ENCODE measurements at places on chromosomes 11 and 22. TPM values are rescaled to one million over a fixed set of nuclear protein-coding genes. Genes with fewer than 3 reads are reported as not detected.
A peak's percentile ranks its signal among the peaks of the same experiment; 100 is the strongest.

The UPB1 gene
- 0.89 TPM for polyA plus RNA-seq

The RFPL3 gene
- not detected for polyA plus RNA-seq

The LMNTD2 gene
- 0.73 TPM for polyA plus RNA-seq

The ANGPTL5 gene
- not detected for polyA plus RNA-seq

The SLC2A11 gene
- 4.6 TPM for polyA plus RNA-seq

The APOA4 gene
- polyA plus RNA-seq = not detected

GRCh38 chr11:119845756-119846155, 116.8 kb upstream of the NECTIN1 start:
- DNase-seq = no peak
- H3K27me3 ChIP-seq = no peaks in the 10 kb centered on the region
- no peak overlapping the region for H3K27ac ChIP-seq
- no peaks in the 10 kb centered on the region for H3K36me3 ChIP-seq
- no peaks in the 10 kb centered on the region for H3K4me1 ChIP-seq

DNA sequence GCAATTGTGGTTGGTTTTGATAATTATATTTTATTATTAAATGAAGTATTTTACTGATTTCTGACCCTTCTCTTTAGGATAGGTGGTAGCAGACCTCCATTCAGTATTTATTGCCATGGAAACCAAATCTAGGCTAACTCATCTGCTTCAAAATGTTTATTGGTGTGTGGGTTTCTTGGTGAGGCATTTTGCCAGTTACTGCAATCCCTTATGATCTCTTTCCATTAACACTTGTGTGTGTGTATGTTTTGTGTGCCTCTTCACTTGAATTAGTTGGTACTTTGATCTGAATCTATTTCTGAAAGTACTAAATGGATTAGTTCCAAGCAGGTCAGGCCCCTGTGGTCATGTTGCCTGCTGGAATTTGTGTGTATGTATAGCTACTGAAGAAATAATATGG, 184.4 kb upstream of the C11orf87 start:
- no peak overlapping the region for H3K4me3 ChIP-seq
- H3K4me1 ChIP-seq = no peaks in the 10 kb centered on the region
- H3K36me3 ChIP-seq = no peaks in the 10 kb centered on the region
- DNase-seq = no peak
- no peaks in the 10 kb centered on the region for H3K27me3 ChIP-seq

GRCh38 chr11:99419991-99420390, 399.2 kb downstream of the CNTN5 start:
- no peak for DNase-seq
- H3K27ac ChIP-seq = no peak overlapping the region
- H3K4me3 ChIP-seq = no peak overlapping the region
- no peaks in the 10 kb centered on the region for H3K27me3 ChIP-seq

DNA sequence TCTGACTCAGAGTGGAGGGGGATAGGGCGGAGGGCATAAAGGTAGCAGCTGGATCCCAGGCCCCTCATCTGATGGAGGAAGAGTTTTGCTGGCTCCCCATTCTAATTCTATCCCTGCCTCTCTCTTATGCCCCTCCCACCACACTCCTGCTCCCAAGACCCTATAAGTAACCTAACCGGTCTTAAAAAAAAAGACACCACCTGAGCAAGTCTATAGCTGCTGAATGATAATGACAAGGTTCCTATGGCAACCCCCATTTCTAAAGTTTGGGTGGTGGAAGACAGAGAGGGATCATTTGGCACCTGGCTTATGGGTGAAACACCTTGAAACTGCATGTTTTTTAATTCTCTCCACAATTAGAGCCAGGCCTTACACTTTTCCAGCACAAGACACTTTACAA, 69.6 kb downstream of the LARGE1 start:
- DNase-seq = no peak
- no peaks in the 10 kb centered on the region for H3K36me3 ChIP-seq
- peaks cover 20% of the 10 kb centered on the region for H3K4me1 ChIP-seq
- H3K4me3 ChIP-seq = no peak overlapping the region
- H3K27ac ChIP-seq = no peak overlapping the region

GRCh38 chr11:44029977-44030911, 17.5 kb upstream of the ACCSL start:
- no peak for DNase-seq
- peaks cover 3% of the 10 kb centered on the region for H3K27me3 ChIP-seq
- no peak overlapping the region for H3K4me3 ChIP-seq
- H3K4me1 ChIP-seq = no peaks in the 10 kb centered on the region

DNA sequence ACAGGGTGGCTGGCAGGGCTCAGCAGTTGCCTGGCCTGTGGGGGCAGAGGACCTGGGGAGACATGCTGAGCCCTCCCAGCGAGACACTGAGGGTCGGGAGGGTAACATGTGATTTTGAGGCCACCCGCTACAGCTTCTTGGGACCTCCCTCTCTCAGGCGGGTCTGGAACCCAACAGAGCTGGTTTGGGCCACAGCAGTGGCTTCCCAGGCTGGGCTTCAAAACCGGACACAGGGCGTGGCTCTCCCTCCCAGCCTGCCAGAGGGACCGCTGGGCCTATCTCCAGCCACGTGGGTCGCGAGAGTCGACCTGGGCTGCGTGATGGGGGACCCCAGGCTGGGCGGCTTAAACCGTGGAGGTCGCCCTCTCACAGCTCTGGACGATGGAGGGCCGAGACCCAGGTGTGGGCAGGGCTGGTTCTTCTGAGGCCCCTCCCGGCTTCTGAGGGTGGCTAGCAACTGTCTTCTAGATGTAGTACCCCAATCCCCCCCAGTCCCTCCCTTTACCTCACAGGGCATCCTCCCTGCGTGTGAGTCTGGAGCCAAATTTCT, 91.7 kb downstream of the KCNQ1 start:
- no peaks in the 10 kb centered on the region for H3K36me3 ChIP-seq
- peaks cover 1% of the 10 kb centered on the region for H3K27me3 ChIP-seq

DNA sequence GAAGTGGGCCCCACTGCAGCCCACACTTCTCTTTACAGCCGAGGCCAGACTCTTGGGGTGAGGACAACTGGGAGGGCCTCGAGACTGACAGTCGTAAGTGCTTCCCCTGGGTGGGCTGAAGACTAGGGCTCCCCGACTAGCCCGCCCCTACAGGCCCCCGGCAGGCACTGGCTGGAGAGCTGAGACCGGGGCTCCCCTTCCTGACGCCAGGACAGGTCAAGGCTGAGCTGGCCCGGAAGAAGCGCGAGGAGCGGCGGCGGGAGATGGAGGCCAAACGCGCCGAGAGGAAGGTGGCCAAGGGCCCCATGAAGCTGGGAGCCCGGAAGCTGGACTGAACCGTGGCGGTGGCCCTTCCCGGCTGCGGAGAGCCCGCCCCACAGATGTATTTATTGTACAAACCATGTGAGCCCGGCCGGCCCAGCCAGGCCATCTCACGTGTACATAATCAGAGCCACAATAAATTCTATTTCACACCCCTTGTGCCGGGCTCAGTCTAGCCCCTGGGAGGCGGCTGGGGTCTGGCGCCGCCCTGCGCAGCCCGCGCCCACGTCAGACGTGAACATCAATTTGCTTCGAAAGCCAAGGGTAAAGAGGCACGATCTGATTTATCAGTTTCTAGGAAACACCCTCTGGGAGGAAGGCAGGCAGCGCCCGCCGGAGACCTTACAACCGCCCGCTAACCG, 13.5 kb downstream of the SCYL1 start:
- no peak overlapping the region for H3K4me3 ChIP-seq
- H3K27ac ChIP-seq = no peak overlapping the region
- peaks cover 5% of the 10 kb centered on the region for H3K36me3 ChIP-seq
- H3K4me1 ChIP-seq = peaks cover 6% of the 10 kb centered on the region

DNA sequence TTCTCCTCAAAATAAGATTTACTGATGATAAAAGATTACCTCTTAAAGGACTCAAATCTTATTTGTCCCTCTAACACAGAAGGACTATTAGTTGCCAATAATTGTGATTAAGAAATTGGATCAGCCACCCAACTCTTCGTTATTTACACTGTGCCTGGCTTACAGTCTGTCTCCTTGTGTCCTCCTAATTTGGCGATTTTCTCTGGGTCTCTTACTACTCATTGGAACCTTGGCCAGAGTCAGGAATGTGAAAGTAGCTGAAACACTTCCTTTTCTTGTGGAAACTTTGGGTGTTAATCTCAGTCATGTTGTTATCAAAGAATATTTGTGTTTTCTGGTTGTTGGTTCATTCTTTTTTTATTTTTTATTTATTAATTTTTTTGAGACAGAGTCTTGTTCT, 83.2 kb downstream of the TEAD1 start:
- no peaks in the 10 kb centered on the region for H3K36me3 ChIP-seq
- H3K27me3 ChIP-seq = no peaks in the 10 kb centered on the region
- no peak overlapping the region for H3K4me3 ChIP-seq
- DNase-seq = no peak

GRCh38 chr22:27252282-27253049, 549.1 kb downstream of the MN1 start:
- H3K27ac ChIP-seq = no peak overlapping the region
- no peak overlapping the region for H3K4me3 ChIP-seq
- H3K27me3 ChIP-seq = no peaks in the 10 kb centered on the region
- no peaks in the 10 kb centered on the region for H3K36me3 ChIP-seq
- no peak for DNase-seq

DNA sequence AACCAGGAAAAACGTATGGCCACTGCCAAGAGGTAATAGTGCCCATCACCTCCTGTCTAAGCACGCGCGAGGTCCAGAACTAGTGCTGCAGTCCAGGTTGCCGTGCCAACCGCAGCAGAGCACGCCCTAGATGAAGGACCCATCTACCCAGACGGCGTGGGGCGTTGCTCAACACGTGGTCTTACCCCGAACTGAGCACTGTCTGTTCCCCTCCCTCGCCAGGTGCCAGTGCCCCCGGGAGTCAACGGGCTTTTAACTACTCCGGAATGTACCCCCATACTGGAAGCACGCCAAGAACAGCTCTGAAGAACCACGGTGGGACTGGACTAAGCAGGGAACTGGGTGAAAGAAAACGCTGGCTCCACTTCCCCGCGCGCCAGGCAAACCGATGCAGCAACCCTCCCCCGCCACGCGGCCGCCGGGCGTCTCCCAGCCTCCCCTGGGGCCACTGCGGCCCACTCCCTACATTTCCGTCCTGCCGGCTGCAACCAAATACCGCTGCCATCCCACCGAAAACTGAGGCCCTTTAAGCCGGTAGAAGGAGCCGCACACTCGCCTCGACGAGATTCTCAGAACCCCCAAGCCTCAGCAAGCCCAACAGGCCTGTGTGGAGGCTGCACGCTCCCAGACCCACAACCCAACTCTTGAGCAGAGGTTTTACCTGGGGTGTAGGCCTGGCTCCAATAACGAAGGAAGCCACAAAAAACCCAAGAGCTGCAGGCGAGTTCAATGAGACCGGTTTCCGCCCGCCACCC, at the start of gene HSPA8:
TSS of gene HSPA8 (minus strand) at position 734 of the 755 bp plus-strand sequence. CDS start 812 bp downstream, outside the sequence.
- no peak for DNase-seq
- peaks cover 14% of the 10 kb centered on the region for H3K4me1 ChIP-seq
- H3K36me3 ChIP-seq = peaks cover 40% of the 10 kb centered on the region

DNA sequence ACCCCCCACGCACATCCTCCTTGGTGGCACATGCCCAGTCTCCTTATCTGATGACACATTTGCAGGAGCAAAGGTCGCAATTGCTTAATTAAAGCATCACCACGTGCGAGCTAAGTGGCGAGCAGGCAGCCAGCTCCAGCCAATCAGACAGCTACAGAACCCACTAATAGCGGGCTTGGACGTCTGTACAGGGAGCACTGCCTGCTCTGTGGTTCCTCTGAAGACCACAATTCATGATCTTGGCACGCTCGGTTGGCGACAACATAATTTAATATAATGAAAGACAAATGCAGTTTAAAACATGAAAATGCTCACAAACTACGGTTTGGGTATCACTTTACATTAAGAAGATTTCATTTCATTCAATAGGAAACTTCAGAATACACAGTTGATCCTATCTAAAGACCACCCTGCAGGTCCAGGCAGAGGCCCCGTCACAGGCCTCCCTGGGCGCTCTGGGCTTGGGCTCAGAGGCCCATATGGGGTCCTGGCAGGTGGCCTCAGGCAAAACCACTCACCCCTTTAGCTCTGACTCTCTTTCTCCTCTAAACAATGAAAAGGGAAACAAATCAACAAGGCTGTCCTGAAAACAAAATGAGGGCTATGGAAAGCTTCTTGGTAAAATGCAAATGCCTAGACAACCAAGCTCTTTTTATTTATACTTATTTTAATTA, 10.4 kb downstream of the PACSIN2 start:
- H3K36me3 ChIP-seq = no peaks in the 10 kb centered on the region
- no peaks in the 10 kb centered on the region for H3K27me3 ChIP-seq
- H3K4me3 ChIP-seq = no peak overlapping the region
- peak overlapping the region; percentile 16 for H3K27ac ChIP-seq
- peaks cover 54% of the 10 kb centered on the region for H3K4me1 ChIP-seq

- no peak overlapping the region for H3K27ac ChIP-seq
- no peaks in the 10 kb centered on the region for H3K36me3 ChIP-seq
- no peaks in the 10 kb centered on the region for H3K4me1 ChIP-seq
- peaks cover 2% of the 10 kb centered on the region for H3K27me3 ChIP-seq
- no peak overlapping the region for H3K4me3 ChIP-seq
- DNase-seq = no peak
Observed at GRCh38 chr11:45094958-45095690, 51.3 kb upstream of the PRDM11 start.

DNA sequence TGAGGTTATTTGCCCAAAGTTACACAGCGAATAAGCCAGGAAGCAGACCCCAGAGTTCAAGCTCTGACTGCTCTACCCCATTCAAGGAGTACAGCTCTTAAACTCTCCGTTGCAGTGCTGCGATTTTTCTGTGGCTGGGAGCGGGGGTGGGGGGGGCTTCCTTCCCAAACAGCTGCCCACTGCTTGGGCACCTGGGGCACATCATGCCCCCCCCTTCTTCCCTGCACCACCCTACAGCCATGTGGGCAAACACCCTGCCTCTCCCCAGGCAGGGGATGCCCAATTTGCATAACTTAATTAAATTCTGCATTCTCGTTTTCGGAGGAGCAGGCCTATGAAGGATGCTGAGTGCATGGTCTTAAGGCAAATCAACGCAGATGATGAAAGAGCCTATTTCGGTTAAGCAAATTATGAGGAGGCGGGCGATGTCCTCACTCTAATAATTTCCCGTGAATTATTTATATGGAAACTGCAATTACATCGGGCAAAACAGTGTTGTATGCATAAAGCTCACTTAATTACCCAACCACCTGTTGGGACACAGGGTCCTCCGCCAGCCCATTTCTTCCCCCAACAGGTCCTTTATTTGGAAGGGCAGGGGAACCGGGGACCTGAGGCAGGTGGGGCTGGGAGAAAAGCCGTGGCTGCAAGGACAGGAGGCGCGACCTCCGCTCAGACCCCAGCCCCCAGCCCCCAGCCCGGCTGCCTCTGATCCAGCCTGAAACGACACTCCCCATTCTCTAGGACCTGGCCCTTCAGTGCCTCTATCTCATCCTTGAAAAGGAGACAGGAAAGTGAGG, 610.5 kb downstream of the BUD13 start:
- DNase-seq = no peak
- H3K4me1 ChIP-seq = no peaks in the 10 kb centered on the region
- no peaks in the 10 kb centered on the region for H3K36me3 ChIP-seq
- H3K27ac ChIP-seq = no peak overlapping the region
- no peaks in the 10 kb centered on the region for H3K27me3 ChIP-seq

DNA sequence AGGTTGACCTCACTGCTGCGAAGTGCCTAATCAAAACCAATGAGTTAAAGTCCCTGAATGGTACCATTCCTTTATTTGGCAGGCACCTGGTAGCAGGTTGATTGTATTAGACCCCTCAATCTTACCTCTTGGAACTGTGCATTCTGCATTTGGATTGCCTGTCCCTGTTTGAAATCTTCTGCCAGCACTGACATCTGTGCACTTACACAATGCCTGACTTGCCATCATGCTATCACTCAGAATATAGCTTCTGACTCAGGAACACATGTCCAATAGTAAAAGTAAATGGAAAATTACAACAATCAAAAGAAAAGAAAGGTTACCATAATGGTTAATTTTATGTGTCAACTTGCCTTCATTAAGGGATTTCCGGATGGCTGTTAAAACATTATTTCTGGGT, 366.0 kb upstream of the PDGFD start:
- no peaks in the 10 kb centered on the region for H3K4me1 ChIP-seq
- H3K36me3 ChIP-seq = no peaks in the 10 kb centered on the region
- H3K27ac ChIP-seq = no peak overlapping the region
- DNase-seq = no peak
- no peak overlapping the region for H3K4me3 ChIP-seq
- H3K27me3 ChIP-seq = no peaks in the 10 kb centered on the region

All from GM12878 (cell line).